GM12878 (cell line): ENCODE measurements at places on chromosomes 4 and X.

DNA sequence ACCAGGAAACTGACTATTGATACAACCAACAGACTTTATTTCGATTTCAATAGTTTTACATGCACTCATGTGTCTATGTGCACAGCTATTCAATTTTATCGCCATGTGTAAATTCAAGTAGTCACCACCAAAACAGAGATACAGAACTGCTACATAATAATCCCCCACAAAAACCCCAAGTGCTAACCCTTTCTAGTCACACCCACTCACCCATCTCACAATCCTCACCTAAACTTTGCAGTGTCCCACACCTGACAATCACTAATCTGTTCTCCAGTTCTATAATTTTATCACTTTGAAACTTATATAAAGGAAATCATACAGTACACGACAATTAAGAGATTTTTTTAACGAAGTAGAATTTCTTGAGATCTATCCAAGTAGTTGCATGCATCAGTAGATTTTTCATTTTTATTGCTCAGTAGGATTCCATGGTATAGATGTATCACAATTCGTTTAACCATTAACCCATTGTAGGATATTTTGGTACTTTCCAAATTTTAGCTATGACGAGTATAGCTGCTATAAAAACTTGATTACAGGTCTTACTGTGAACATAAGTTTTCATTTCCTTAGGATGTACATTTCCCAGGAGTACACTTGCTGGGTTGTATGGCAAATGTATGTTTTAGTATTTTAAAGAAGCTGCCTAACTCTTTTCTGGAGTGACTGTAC is 85.9 kb downstream of the CASK start:
- H3K27ac ChIP-seq: no peak overlapping the region
- DNase-seq: no peak
- no peaks in the 10 kb centered on the region for H3K4me1 ChIP-seq
- H3K4me3 ChIP-seq: no peak overlapping the region
- H3K27me3 ChIP-seq: no peaks in the 10 kb centered on the region

- H3K4me1 ChIP-seq: no peaks in the 10 kb centered on the region
- DNase-seq: peak; percentile 5
- H3K27ac ChIP-seq: no peak overlapping the region
- no peaks in the 10 kb centered on the region for H3K27me3 ChIP-seq
Measured at GRCh38 chr4:91113130-91113706, 986.0 kb downstream of the CCSER1 start.

GRCh38 chrX:154348646-154349358 is 25.6 kb downstream of the FLNA start:
- H3K27ac ChIP-seq: no peak overlapping the region
- no peaks in the 10 kb centered on the region for H3K4me1 ChIP-seq
- H3K27me3 ChIP-seq: no peaks in the 10 kb centered on the region
- H3K36me3 ChIP-seq: peaks cover 34% of the 10 kb centered on the region
- no peak for DNase-seq

DNA sequence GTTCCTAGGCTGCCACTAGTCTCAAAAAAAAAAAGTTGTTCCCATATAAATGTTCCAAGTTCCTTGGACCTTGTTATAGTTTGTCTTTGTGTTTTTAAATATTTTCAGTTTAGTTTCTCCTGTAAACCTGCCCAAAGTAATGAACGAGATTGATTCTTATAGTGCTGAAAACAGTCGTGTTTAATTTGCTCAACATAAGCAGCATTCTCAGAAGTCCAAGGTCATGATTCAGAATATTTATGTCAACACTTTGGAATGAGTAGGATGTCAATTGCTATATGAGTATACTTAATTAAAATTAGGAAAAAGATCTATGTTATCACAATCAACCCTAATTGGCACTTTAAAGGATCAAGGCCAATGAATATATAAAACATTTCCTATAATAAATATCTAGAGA is 510.9 kb downstream of the PPP4R3C start:
- H3K27me3 ChIP-seq: no peaks in the 10 kb centered on the region
- no peak overlapping the region for H3K27ac ChIP-seq
- DNase-seq: no peak
- H3K4me1 ChIP-seq: no peaks in the 10 kb centered on the region
- no peaks in the 10 kb centered on the region for H3K36me3 ChIP-seq

DNA sequence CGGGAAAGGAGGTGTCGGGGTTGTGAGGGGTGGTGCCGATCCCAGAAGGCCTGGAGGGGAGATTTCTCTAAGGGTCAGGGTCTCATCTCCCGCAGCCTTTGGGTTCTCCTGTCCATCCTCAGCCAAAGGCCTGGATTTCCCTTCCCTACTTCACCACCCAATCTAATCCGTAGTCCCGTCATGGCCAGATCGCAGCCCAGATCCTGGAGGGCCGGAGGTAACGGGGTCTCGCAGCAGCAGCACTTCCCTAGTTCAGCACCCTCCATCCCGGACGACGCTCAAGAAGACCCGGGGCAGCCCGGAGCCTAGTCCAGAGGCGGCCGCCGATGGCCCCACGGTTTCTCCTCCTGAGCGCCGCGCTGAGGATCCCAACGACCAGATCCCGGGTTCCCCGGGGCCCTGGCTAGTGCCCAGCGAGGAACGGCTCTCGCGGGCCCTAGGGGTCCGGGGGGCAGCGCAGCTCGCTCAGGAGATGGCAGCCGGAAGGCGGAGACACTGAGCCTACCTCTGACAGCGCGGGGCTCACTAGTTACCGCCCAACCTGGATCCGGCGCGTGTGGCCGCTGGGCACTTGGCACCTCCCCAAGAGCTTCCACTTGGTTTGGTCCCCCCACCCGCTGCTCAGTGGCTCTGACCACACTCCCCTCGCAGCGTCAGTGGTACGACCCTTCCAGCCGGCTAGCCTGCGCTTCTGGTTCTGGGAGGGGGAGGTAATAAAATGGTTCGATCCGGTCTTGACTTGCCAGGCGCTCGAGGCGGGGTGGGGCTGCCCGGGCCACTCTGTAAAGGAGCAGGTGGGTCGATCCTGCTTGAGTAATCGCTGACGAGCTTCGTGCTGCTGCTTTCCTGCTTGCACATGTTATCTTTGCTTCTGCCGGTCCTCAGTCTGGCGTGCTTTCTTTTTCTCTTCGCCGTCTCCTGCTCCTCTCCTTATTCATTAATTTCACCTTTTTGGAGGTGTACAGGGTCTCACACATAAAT is 3.6 kb downstream of the MAGIX start:
- H3K4me1 ChIP-seq: peaks cover 9% of the 10 kb centered on the region
- peak; percentile 60 for DNase-seq
- no peaks in the 10 kb centered on the region for H3K36me3 ChIP-seq
- H3K4me3 ChIP-seq: peak overlapping the region; percentile 37; the same call in 1 of the 2 replicates
- peak overlapping the region; percentile 78 for H3K27ac ChIP-seq
- H3K27me3 ChIP-seq: no peaks in the 10 kb centered on the region

- no peaks in the 10 kb centered on the region for H3K27me3 ChIP-seq
- no peaks in the 10 kb centered on the region for H3K36me3 ChIP-seq
- H3K4me3 ChIP-seq: no peak overlapping the region; the same call in 1 of the 2 replicates
- H3K27ac ChIP-seq: no peak overlapping the region
- no peaks in the 10 kb centered on the region; the same call in 1 of the 2 replicates for H3K4me1 ChIP-seq
Measured at GRCh38 chr4:24889991-24890390, 22.9 kb downstream of the CCDC149 start.

DNA sequence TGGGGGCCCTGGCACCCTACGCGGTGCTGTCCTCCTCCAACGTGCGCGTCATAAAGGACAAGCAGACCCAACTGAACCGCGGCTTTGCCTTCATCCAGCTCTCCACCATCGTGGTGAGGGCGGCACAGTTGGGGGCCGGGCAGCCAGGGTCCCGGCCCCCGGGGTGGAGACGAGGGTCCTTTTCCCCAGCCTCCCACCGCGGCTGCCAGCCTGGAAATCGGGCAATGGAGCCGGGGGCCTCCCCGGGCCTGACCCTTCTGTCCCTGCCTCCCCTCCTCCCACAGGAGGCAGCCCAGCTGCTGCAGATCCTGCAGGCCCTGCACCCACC is 13.7 kb upstream of the UBA1 start:
- H3K4me1 ChIP-seq: no peaks in the 10 kb centered on the region
- H3K27me3 ChIP-seq: no peaks in the 10 kb centered on the region; the same call in 1 of the 2 replicates
- no peak overlapping the region for H3K4me3 ChIP-seq
- H3K36me3 ChIP-seq: no peaks in the 10 kb centered on the region; the same call in 1 of the 2 replicates
- no peak overlapping the region for H3K27ac ChIP-seq

GRCh38 chr4:87012265-87012953 is 77.6 kb downstream of the AFF1 start:
- peak overlapping the region; percentile 38 for H3K27ac ChIP-seq
- H3K27me3 ChIP-seq: no peaks in the 10 kb centered on the region
- no peaks in the 10 kb centered on the region for H3K36me3 ChIP-seq
- H3K4me3 ChIP-seq: peak overlapping the region; percentile 33
- DNase-seq: peak; percentile 44

DNA sequence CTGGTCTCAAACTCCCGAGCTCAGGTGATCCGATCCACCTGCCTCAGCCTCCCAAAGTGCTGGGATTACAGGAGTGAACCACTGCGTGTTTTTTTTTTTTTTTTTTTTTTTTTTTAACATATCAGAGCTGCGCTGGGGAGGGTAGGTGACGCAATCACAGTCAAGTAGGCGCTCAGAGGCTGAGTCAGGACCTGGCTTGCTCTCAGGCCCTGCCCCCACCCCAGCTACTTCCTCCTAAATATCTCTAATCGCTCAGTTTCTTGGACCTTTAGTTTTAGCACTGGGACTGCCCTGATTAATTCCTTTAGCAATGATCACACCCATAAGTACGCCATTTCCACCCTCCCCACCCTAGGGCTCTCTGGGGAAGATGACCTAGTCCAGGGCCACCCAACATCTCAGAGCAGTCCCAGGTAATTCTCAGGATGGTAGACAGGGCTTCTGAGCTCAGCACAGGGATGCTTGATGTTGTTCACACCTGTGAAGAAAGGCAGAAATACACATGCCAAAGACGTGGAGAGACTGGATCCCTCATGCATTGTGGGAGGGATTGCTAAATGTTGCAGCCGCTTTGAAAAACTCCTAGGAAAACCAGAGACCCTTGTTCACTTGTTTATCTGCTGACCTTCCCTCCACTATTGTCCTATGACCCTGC is 50.2 kb downstream of the DDX3X start:
- H3K4me1 ChIP-seq: no peaks in the 10 kb centered on the region
- H3K4me3 ChIP-seq: no peak overlapping the region
- DNase-seq: no peak
- no peaks in the 10 kb centered on the region for H3K27me3 ChIP-seq
- no peaks in the 10 kb centered on the region for H3K36me3 ChIP-seq

DNA sequence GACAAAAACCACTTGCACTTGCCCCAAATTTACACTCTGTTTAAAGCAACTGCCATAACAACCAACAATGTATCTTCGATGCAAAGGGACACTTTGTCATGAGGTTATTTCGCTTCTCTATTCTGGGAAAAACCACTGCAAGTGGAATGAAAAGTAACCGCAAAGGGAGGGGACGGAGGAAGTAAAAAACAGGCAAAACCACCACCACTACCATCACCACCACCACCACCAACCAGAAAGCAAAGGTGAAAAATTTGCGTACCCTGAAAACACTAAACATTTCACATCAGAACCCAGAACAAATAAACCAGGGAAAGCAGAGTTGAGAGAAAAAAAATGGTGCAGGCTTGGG is 1.2 kb upstream of the N4BP2 start:
- H3K4me3 ChIP-seq: peak overlapping the region; percentile 83
- H3K36me3 ChIP-seq: no peaks in the 10 kb centered on the region
- peak; percentile 40 for DNase-seq
- H3K4me1 ChIP-seq: peaks cover 10% of the 10 kb centered on the region
- H3K27ac ChIP-seq: peak overlapping the region; percentile 80

- H3K36me3 ChIP-seq: no peaks in the 10 kb centered on the region
- no peaks in the 10 kb centered on the region for H3K4me1 ChIP-seq
- H3K27me3 ChIP-seq: no peaks in the 10 kb centered on the region
- no peak overlapping the region for H3K4me3 ChIP-seq
- DNase-seq: no peak
- H3K27ac ChIP-seq: no peak overlapping the region
Measured at GRCh38 chrX:44767308-44767707, 76.5 kb upstream of the DUSP21 start.

GRCh38 chrX:44922980-44923379 is 50.0 kb downstream of the KDM6A start:
- no peak overlapping the region for H3K27ac ChIP-seq
- no peaks in the 10 kb centered on the region for H3K4me1 ChIP-seq
- no peaks in the 10 kb centered on the region for H3K27me3 ChIP-seq
- no peaks in the 10 kb centered on the region for H3K36me3 ChIP-seq
- no peak overlapping the region for H3K4me3 ChIP-seq

- no peaks in the 10 kb centered on the region for H3K27me3 ChIP-seq
- no peak for DNase-seq
- no peak overlapping the region for H3K4me3 ChIP-seq
- H3K27ac ChIP-seq: no peak overlapping the region
- H3K4me1 ChIP-seq: no peaks in the 10 kb centered on the region
Measured at GRCh38 chr4:145681518-145681917, 1.6 kb downstream of the C4orf51 start.

- H3K27me3 ChIP-seq: no peaks in the 10 kb centered on the region
- no peak overlapping the region for H3K27ac ChIP-seq
- H3K4me1 ChIP-seq: no peaks in the 10 kb centered on the region
- no peaks in the 10 kb centered on the region for H3K36me3 ChIP-seq
Measured at GRCh38 chrX:17994429-17994828, 133.3 kb upstream of the RAI2 start.

- H3K27me3 ChIP-seq: no peaks in the 10 kb centered on the region
- no peak for DNase-seq
- no peaks in the 10 kb centered on the region for H3K36me3 ChIP-seq
- no peak overlapping the region for H3K27ac ChIP-seq
- no peak overlapping the region for H3K4me3 ChIP-seq
- H3K4me1 ChIP-seq: peaks cover 4% of the 10 kb centered on the region; the same call in 1 of the 2 replicates
Measured at GRCh38 chrX:69162361-69162865, 2.8 kb downstream of the PJA1 start.

GRCh38 chrX:14354521-14354920 is 174.8 kb upstream of the GLRA2 start:
- H3K36me3 ChIP-seq: no peaks in the 10 kb centered on the region
- no peak for DNase-seq
- H3K4me3 ChIP-seq: no peak overlapping the region
- H3K27me3 ChIP-seq: no peaks in the 10 kb centered on the region
- H3K27ac ChIP-seq: no peak overlapping the region

DNA sequence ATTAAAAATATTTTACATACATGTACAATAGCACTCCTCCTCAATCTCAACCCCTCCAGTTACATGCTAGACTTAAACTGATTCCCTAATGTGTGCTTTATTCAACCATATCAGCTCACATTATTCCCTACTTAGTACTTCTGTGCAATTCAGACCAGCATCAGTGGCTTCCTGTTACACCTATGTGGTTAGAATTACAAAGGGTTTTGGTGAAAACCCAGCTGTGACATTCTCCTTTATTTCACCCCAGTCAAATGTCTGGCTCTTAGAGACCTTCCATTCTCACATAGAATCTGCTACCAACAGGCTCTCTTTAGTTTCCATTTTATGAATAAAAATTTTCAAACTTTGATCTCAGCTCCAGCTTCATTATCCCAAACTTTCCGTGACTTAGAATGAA is 85.2 kb upstream of the SLC7A11 start:
- no peaks in the 10 kb centered on the region for H3K4me1 ChIP-seq
- no peak for DNase-seq
- H3K4me3 ChIP-seq: no peak overlapping the region
- no peaks in the 10 kb centered on the region for H3K27me3 ChIP-seq
- no peaks in the 10 kb centered on the region for H3K36me3 ChIP-seq

- no peak for DNase-seq
- no peaks in the 10 kb centered on the region for H3K36me3 ChIP-seq
- no peaks in the 10 kb centered on the region for H3K4me1 ChIP-seq
- no peaks in the 10 kb centered on the region for H3K27me3 ChIP-seq
- no peak overlapping the region for H3K27ac ChIP-seq
- no peak overlapping the region for H3K4me3 ChIP-seq
Measured at GRCh38 chrX:10597871-10598270, 22.5 kb downstream of the MID1 start.

GRCh38 chr4:43276321-43276720 is 383.8 kb downstream of the GRXCR1 start:
- no peaks in the 10 kb centered on the region for H3K27me3 ChIP-seq
- DNase-seq: no peak
- no peak overlapping the region for H3K27ac ChIP-seq
- no peak overlapping the region for H3K4me3 ChIP-seq
- no peaks in the 10 kb centered on the region for H3K36me3 ChIP-seq
